ENCODE measurements at places on chromosomes 4 and X.

- no peak for DNase-seq
Observed at GRCh38 chr4:11151500-11151899, 277.2 kb downstream of the HS3ST1 start.

- DNase-seq = peak; percentile 11
Observed at GRCh38 chrX:107324493-107325310, 118.3 kb downstream of the DNAAF6 start.

DNA sequence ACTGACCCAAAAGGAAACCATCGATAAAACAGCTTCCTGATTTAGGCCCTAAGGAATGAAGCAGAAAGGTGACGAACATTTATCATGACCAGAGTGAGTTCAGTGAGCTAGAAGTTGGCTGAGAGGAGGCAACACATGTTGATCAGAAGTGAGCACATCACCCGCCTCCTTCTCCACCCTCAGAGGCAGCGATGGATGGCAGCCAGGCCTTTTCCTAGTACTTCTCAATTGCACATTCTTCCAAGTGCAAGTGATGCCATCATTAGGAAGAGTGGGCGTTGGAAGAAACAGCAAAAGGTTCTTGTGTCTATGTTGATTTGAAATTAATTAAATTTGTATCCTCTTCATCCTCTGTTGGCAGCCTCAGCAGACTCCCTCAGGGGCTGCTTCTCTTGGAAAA lies 51.7 kb downstream of the TMEM154 start:
- DNase-seq = no peak

- no peak for DNase-seq
Observed at GRCh38 chrX:30612250-30612655, 34.7 kb upstream of the TASL start.

GRCh38 chr4:123418351-123418931 lies 21.8 kb downstream of the SPRY1 start:
- no peak for DNase-seq

DNA sequence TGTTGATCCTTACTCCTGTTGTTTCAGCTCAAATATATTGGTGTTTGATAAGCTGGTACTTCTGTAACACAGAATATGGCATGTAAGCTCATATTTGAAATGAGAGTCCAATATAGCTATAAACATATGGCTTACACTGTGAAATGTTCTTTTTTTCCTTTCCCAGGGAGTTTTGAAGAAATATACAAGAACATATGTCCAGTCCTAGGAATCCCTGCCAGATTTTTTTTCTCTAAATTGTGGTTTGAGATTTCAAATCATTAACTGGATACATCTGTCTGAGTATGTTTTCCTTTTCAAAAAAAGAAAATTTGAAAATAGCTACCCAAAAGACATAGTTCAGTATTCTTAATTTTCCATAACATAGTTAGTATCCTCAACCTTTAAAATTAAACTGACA lies 60.2 kb downstream of the HMGB2 start:
- no peak for DNase-seq

- no peak for DNase-seq
Observed at GRCh38 chr4:177275999-177276398, 33.7 kb upstream of the NEIL3 start.

- no peak for DNase-seq
Observed at GRCh38 chr4:91288702-91289311, 1015.0 kb upstream of the GRID2 start.

DNA sequence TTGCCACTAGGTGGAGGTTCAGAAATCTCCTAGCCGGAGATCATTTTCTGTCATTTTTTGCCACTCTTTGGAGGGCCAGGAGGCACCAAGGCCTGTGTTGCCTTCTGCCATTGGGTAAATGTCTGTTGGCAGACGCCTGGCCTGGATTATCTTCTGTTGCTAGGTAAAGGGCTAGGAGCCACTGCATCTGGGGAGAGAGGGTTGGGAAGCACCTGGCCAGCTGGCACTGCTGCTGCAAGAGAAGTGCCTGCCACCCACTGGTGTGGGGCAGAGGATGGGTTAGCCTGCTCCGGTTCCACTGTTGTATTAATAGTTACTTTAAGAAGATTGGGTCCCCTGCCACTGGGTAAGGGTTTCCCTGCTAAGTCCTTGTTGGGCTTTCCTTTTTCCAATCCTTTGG lies 58.1 kb downstream of the AWAT2 start:
- no peak for DNase-seq

DNA sequence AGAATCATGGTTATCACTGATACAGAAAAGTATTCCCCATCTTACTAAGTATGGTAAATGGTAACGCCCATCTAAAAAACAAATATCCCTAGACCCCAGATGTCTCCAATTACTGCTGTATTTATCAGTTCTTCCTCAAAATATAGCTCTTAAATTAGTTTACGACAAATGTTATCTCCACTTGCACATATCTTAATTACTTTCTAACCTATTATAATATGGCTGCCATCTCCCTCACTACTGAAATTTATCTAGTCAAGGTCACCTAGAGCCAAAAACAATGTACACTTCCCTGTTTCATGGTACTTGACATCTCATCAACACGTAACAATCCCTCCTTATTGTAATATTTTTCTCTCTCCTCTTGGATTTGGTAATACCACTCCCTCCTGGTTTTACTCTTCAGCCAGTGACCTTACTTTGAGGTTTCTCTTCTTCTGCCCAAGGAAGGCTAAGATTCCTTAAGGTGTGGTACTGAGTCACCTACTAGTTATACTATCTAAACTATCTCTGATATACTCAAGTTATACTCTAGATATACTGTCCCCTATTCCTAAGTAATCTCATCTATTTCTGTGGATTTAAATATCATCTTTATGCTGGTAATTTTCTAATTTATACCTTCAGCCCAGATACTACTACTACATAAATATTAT lies 8.6 kb downstream of the LCORL start:
- DNase-seq = no peak

- DNase-seq = no peak
Observed at GRCh38 chrX:11461201-11462001, 168.2 kb downstream of the AMELX start.

GRCh38 chr4:117479673-117480072 lies 394.3 kb upstream of the TRAM1L1 start:
- no peak for DNase-seq

GRCh38 chr4:31187979-31188378 lies 467.8 kb downstream of the PCDH7 start:
- DNase-seq = no peak

DNA sequence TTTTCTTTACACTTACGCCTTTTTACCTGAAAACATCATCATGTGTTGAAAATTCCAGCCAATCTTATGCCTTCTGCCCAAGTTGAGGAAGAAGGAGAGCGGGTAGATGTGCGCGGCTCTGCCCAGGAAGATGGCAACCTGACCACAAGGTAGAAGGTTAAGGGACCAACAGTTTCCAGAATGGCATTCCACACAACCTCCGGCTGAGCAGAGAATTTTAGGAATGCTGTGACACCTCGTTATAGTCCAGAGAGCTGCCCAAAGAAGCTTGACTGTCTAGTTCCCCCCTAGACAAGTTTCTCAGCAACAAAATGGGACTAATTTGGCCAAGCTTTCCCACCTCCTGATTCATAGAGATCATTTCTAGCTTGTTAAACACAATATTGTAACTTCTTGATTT lies 75.1 kb downstream of the CHST7 start:
- no peak for DNase-seq

DNA sequence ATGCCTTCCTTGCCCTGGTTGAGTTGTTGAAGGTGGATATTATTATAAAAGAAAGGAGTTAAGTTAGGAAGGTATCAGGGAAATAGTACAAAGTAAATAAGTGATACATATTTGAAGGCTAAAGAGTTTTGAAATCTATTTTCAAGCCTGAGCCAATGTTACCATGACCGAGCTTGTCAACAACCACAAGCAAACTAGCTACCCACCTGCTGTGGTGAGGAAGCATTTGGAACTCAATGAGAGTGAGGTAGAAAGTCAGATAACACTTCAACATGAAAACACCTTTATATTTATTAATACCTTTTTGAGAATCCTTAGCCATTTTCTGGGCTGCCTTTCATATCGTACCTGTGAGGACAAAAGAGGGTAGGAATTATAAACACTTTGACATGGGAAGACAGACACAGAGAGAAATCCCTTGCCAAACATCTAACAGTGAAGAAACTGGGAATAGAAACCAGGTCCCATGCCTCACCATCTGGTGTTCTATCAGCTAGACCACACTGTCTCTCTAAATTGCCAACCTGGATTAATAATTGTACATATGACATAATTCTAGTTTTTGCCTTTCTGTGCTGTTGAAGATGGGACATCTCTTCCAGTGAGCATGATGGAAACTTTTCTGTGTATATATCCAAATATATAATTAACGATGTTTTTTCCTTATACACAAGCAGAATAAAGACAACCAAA lies 606.4 kb upstream of the NR3C2 start:
- DNase-seq = no peak

DNA sequence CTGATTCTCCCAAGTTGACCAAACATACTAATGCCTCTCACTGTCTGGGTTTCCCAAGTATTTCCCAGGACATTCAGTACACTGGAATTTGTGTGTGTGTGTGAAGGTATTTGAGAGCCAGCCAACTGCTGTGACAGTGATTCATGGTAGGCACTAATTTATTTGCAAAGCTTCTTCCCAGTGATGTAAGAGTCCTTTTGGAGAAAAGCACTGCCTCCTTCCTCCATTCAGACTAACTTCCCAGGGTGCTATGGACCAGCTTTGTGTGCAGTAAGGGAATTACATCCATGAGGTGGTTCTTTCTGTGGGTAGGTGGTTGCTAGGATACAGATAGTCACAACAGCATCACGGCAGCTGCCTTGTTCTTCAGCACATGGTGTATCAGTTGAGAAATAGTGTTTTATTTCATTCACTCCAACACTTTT lies 8.7 kb downstream of the EGF start:
- DNase-seq = no peak

DNA sequence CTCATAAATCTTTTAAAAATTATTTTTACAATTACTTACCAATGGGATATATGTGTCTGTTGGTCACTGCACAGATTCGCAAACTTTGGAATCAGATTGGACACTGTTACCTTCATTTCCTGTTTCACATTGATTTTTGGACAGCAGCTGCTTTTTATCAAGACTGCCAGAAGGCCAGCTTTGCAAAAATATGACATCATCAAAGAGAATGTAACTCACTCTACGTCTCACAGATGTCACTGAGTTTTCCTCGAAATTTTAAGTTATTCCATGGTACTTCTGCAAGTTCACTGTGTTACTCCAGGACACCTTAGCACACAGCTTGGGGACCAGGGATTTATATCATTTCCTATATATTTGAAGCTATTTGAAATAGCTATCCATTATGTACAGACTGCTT lies 31.8 kb upstream of the MAGEB2 start:
- no peak for DNase-seq

- DNase-seq = no peak
Observed at GRCh38 chr4:762211-763190, 56.9 kb downstream of the PCGF3 start.

- DNase-seq = no peak
Observed at GRCh38 chr4:152585023-152585441, 49.1 kb upstream of the FBXW7 start.

GRCh38 chr4:81881855-81882621 lies 410.3 kb upstream of the RASGEF1B start:
- DNase-seq = no peak

GRCh38 chr4:132564920-132565319 lies 584.2 kb upstream of the PCDH10 start:
- no peak for DNase-seq

DNA sequence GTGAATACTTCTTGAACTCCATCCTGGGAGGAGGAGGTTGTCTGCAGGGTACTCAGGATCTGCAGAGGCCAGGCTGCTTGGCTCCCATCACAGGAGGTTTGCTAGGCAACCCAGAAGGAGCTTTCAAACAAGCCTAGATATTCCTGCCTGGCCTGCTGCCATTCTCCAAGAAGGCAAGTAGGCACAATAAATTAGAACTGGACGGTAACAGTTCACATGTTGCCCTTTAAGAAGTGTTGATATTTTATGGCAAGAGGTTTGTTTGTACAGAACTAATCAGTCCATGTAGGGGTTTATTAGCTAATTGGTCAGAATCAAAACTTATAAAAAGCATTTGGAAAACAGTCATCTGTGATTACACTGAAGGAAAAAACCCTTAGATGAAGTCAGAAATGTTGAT lies 39.3 kb downstream of the SYNPO2 start:
- no peak for DNase-seq

- DNase-seq = no peak
Observed at GRCh38 chrX:68763481-68763880, 65.3 kb upstream of the EFNB1 start.

- DNase-seq = no peak
Observed at GRCh38 chr4:184064877-184065276, 152.8 kb downstream of the ENPP6 start.

GRCh38 chr4:89067417-89067816 lies 10.4 kb upstream of the FAM13A start:
- DNase-seq = no peak

DNA sequence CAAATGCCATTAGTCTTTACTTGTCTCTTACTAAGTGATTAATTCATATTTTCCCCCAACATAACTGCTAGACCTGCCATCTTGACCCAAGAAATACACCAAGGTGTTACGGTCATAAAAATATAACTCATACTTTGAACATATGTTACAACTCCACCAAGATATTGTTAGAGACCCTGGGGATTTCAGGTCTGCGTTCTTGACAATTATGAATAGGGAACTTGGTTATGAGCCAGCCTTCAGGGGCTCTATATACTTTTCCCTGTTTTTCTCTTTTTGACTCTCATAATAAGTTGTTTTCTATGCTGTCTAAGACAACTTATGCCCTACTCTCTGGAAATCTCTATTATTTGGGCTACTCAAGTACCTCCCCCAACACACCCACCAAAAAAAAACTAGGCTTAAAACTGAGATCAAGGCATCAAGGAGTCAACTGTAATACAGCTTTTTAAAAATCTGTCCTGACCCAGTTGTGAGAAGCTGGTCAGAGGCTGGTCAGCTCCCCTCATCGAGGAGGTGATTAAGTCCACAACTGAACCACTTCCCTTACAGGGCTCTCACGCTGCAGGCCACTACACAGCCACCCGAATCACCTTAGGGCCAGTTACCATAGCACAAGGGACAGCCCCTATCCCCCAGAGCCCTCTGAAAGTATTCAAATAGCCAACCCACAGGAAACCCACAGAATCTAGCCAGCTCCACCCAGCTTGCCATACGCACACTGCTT lies 10.5 kb upstream of the TLR3 start:
- no peak for DNase-seq

- peak; percentile 2 for DNase-seq
Observed at GRCh38 chr4:177441061-177441802, 1.0 kb downstream of the AGA start.

GRCh38 chr4:6401797-6402196 lies 70.6 kb downstream of the PPP2R2C start:
- DNase-seq = no peak

DNA sequence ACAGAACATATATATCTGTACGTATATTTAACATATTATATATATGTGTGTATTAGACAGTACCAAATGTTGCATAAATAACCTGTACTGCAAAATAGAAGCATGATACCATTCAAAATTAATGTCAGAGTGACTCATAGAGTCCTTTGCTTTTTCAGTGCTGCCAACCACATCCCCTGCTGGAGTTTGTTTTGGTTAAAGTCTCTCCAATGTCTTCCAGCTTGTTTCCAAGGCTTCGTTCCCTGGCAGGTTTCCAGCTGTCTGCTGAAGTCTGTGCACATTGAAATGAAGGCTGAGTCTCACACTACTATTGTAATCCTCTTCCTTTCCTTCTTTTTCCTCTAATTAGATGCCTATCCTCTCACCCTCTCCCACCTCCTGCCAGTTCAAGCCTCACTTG lies 14.9 kb downstream of the NRK start:
- no peak for DNase-seq
